ENCODE measurements at places on chromosomes 12 and 14. TPM values are rescaled to one million over a fixed set of nuclear protein-coding genes. Genes with fewer than 3 reads are reported as not detected.

GRCh38 chr12:62700091-62700880, 233.7 kb downstream of the MON2 start:
- no peaks in the 10 kb centered on the region for H3K36me3 ChIP-seq
- DNase-seq = no peak
- H3K27me3 ChIP-seq = no peaks in the 10 kb centered on the region
- no peak overlapping the region for H3K27ac ChIP-seq
- H3K4me1 ChIP-seq = peaks cover 13% of the 10 kb centered on the region

DNA sequence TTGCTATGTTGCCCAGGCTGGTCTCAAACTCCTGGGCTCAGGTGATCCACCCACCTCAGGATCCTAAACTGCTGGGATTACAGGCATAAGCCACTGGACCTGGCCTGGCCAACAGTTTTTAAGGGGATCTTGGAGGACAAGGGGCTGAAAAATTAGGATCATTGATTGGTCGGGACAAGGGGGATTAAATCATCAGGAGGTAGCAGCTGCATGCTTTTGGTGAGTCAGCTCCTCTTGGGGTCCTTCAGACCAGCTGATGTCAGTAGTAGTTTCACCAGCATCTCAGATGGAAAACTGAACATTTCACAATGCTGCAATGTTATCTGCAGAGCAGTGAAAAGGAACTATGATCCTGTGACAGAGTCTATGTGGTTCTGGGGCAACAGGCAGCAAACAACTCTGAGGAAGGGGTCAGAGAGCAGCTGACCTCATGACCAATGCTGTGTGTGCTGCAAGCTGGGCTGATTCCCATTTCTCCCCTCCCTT, 6.3 kb downstream of the LRRC74A start:
- H3K27ac ChIP-seq = no peak overlapping the region
- H3K27me3 ChIP-seq = no peaks in the 10 kb centered on the region
- no peak overlapping the region for H3K4me3 ChIP-seq

DNA sequence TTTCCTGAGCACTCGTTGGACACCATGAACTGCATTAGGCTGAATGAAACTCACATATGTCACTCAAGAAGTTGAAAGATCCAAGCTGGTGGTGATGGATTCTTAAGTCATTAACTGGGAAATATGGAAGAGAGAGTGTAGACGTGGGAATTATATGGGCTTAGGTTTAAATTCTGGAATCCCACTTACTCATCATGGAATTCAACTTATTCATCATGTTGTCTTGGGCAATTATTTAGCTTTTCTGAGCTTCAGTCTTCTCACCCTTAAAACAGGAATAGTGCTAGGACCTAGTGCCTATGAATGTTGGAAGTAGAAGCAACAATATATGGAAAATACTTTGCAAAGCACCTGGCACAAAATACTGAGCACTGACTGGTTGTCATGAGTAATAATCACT, 292.4 kb upstream of the TBX3 start:
- H3K27ac ChIP-seq = no peak overlapping the region
- no peaks in the 10 kb centered on the region for H3K4me1 ChIP-seq
- no peak for DNase-seq
- H3K27me3 ChIP-seq = no peaks in the 10 kb centered on the region
- H3K4me3 ChIP-seq = no peak overlapping the region

GRCh38 chr12:109477185-109477962, at the start of the genes KCTD10 and UBE3B:
Gene KCTD10, minus strand, starts transcription at chr12:109477300. Its CDS starts 38 bp downstream, at chr12:109477262.
Gene UBE3B, plus strand, starts transcription at chr12:109477634. Its CDS starts 5,918 bp downstream, at chr12:109483552.
- H3K27ac ChIP-seq = peak within 1 kb of the TSS; percentile 90
- H3K4me3 ChIP-seq = peak within 1 kb of the TSS; percentile 99
- H3K4me1 ChIP-seq = peaks cover 20% of the 10 kb centered on the region
- peak; percentile 94 for DNase-seq
- no peaks in the 10 kb centered on the region for H3K36me3 ChIP-seq
- no peaks in the 10 kb centered on the region for H3K27me3 ChIP-seq

Gene P2RX2
- 0.19 TPM for total RNA-seq

Gene COCH
- total RNA-seq = 1.6 TPM

Gene IFT81
- total RNA-seq = 16.6 TPM

Data from kidney (tissue), 22 donors.